GF-D8 (cell line): ENCODE measurements at places on chromosomes 11 and 22.

DNA sequence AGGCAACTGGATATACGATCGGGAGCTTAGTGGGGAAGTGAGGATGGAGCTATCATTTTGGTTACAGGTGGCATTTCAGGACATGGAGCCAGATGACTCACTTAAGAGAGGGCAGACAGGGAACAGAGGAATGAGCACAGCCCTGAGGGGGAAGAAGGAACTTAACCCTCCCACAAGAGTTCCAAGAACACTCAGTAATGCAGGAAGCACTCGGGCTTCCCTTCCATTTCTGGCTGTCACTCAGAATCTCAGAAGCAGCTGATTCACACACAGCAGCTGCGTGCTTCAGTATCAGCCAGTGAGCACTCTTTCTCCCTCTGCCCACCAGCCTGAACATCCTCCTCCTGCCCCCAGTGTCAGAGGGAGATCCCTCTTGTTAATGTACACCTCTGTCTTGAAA is 34.8 kb downstream of the EFCAB6 start:
- DNase-seq = no peak

GRCh38 chr11:119567688-119568582 is 145.0 kb upstream of the THY1 start:
- no peak for DNase-seq

GRCh38 chr11:70097783-70098563 is 19.9 kb downstream of the ANO1 start:
- DNase-seq = no peak

- DNase-seq = peak; percentile 59
Measured at GRCh38 chr11:68751331-68751856, at the start of gene TESMIN. TESMIN (minus strand) TSS chr11:68751520; CDS start chr11:68750660, 860 bp downstream.

DNA sequence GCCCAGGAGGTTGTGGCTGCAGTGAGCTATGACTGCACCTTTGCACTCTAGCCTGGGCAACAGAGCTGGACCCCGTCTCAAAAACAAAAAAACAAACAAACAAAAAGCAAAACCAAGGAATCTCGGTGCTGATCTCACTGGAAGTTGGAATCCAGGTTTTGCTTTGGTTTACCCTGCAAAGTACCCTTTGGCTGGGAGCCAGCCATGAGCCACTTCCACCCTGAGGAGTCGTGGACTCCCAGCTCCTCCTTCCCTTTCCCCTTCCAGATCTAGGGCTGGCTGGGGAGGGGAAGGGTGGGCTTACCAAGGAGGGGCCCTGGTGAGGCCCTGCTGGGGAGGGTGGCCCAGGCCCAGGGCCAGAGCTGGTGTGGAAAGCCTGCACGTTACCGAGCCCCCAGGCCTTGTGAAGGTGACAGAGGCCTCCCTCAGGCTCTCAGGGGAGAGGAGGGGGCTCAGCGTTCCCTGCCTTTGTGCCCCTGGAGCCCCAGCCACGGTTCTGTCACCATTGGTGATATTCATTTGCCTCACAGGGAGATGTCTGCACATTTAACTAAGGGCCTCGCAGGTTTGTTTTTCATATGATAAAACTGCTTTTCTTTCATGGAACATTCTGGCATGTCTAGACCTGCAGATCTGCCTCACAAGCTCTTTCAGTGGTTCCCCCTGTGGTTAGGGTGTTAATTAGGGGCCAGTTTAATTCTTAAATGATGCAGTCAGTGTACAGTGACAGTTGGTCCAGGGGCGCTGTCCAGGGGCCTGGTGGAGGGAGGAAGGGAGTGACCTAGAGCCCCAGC is 29.0 kb downstream of the FBLN1 start:
- no peak for DNase-seq

DNA sequence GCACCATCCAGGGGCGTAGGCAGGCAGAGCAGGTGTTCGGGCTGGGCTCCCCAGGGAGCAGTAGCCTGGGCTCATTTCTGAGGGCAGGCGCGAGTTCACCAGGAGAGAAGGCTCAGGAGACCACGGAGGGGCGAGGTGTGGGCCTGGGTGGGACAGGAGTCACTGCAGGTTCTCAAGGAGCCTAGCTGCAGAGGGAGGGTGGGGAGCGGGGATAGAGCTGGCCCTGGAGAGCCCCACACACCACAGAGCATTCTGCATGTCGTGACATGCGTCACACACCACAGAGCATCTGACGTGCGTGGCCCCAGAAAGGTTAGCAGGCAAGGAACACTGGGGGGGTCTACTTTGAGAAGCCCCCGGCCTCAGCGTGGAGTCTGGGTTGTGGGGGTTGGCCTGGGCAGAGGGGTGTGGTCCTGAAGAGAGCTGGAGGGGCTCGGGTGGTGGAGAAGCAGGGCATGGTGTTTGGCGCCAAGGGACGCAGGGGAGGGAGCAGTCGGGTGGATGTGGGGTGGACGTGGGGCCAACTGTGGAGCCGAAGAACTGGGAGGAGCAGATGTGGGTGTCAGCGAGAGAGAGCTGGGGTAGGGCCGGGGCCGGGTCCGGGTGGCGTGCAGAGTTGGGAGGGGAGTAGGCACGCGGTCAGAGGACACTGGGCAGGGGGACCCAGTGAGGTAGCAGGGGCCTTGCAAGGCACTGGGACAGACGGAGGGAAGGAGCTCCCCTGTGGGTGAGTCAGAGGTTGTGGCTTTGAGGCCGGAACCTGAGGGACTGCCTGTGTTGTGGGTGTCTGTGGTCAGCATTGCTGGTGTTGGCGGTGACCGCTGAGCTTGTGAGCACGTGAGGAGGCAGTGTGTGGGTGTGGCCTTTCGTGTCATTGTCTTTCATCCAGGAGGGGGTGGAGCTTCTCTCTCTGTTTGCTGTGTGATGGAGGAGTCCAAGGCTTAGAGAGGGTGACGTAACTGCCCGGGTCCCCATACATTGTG is 25.5 kb downstream of the CTTN start:
- DNase-seq = peak; percentile 78

DNA sequence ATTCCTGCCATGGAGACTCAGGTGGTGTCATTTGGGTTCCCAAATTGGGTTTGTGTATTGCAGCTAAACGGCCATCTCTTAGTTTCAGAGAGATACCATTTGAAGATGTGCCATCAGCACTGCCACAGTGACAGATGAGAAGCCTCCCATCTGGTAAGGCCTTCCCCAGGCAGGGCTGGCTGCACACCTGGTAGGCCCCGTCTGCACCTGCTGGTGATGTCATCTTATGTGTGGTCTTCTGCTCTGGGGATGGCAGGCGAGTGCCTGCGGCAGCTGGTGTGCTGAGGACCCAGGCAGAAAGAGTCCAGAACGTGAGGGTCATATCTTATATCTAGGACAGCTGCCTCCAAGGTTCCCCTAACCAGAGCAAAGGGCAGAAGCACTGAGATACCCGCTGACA is 100.6 kb downstream of the CSNK2A3 start:
- DNase-seq = no peak

- DNase-seq = no peak
Measured at GRCh38 chr11:115272925-115273324, 231.3 kb downstream of the CADM1 start.

- DNase-seq = peak; percentile 52
Measured at GRCh38 chr11:33015621-33016551, at the start of gene DEPDC7. DEPDC7 (plus strand) TSS chr11:33015878; CDS start chr11:33015956, 78 bp downstream.

DNA sequence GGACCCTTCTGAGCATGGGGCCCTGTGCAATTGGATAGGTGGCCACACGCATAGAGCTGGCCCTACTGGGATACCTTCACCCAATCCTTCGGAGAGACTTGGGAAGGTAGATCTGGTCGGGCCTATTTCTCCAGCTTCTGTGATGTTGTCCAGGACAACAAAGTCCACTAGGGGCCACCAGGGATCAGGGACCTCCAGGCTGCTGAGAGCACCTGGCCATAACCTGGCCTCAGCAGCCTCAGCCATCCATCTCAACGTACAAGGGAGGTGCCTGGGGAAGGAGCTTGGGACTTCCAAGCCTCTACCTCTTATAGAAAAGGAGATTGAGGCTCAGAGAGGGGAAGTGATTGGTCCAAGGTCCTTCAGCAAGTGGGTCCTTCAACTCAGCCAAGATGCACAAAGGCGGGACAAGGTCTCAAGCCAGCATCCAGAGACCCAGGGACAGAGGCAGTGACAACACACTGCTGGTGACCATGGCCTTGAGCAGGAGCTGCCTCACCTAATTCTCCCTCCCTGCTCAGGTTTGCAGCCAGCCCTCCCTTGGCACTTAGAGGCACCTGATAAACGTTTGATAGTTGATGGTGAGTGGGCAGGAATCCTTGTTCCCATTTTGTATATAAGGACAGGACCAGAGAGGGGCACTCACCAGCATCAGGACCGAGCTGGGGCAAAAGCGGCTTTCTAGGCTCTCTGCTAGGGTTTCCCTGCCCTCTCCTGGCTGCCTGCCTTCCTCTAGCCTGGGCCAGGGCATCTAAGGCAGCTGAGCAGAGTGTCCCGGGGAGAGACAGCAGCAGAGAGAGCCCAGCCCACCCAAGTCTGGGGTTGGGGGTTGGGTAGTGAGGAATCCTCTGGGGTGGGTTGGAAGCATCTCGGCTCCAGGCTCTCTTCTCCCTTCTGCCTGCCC is 4.5 kb downstream of the RAC2 start:
- no peak for DNase-seq

- DNase-seq = no peak
Measured at GRCh38 chr22:38607680-38608079, 37.7 kb upstream of the DMC1 start.

- no peak for DNase-seq
Measured at GRCh38 chr11:123696183-123696582, 41.8 kb upstream of the SCN3B start.

DNA sequence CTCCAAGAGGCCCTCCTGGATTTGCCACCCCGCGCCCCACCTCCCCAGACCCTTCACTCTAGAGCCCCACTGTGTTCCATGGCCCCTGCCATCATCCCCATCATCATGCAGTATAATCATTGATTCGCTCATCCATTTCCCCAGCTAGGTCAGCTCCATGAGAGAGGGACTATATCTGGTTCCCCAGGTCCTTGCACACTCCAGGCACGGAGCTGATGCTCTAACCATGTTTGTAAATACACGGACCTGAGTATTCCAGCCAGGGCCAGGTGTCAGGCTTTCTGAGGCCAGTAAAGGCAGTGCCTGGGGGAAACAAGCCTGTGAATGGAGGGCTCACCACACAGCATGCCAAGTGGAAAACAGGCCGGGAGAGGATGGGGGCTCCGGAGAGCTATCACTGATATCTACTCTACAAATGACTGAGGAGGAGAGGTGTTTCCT is 27.1 kb upstream of the OAF start:
- DNase-seq = no peak

- no peak for DNase-seq
Measured at GRCh38 chr11:6271598-6271997, 12.0 kb downstream of the CCKBR start.

- DNase-seq = no peak
Measured at GRCh38 chr11:60930394-60930793, 6.1 kb downstream of the TMEM132A start.

DNA sequence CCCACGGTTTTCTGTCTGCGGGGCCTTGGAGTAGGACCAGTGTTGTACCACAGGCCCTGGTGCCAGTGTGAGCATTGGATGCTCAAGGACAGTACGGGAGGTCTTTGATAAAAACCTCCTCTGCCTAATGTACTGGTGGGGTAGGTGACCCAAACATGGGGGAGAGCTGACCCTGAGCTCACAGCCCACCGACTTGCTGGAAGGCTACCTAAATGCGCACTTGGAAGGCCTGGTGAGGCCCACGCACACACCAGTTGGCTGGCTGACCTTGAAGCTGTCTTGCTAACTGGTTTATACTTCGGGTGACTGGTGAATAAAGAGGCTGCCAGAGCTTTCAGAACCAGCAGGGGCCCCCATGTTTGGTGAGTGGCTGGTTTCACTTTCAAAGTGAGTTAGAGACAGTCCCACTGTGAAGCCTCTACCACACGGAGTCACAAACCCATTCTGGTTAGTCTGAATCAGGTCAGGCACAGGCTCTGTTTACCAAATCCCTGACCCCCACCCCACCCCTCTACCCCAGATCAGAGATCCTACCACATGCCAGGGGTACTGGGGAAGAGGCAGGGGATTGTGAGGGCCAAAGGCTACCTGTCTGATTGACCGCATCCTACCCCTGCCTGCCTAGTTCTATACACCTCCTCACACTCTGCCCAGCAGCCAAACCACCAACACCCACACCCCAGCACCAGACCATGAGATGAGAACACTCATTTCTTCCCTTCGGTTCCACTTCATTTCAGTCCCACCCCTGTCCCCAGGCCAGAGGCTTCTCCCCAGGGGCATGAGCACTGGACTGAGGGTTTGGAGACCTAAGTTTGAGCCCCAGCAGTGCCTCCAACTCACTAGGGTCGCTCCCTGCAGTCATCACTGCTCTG is 12.7 kb upstream of the IL2RB start:
- no peak for DNase-seq

DNA sequence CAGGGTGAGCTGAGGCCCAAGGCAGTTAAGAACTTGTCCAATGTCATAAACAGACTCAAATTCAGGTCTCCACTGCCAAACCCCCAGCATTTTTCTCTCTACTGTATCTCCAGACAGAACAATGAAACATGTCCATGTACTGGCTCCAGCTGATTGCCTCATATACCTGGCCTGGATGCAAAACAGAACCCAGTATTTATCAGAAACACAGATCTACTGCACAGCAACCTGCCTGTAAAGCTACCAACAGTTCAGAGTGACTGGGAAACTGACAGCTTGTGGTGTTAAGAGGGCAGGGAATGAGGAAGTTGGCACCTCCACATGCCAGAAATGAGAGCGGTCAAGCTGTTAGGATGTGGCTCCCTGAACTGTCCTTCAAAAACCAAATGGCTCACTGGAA is 41.6 kb downstream of the C11orf71 start:
- DNase-seq = peak; percentile 56

GRCh38 chr11:74449369-74449931 is 17.9 kb downstream of the KCNE3 start:
- DNase-seq = peak; percentile 61

DNA sequence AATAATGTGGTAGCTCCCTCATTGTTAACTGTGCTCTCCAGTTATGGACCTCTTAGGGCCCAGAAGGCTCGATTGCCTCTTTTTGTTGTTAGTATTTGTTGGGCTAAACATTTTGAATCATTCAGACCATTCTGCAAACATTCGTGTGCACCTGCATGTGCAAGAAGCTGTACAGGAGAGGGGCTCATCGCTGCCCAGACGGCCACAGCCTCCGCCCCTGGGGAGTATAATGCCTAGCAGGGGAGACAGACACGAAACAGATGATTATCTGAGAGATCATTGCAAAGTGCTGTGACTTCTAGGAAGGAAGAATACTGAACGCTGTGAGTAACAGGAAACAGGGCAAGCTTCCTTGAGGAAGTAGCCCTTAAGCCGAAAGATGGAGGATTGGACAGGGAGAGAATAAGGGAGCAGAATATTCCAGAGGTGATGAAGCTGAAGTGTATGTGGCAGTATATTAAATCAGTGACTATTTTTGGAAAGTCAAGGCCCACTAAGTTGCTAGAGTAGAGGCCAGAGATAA is 123.3 kb upstream of the RASSF10 start:
- DNase-seq = no peak

DNA sequence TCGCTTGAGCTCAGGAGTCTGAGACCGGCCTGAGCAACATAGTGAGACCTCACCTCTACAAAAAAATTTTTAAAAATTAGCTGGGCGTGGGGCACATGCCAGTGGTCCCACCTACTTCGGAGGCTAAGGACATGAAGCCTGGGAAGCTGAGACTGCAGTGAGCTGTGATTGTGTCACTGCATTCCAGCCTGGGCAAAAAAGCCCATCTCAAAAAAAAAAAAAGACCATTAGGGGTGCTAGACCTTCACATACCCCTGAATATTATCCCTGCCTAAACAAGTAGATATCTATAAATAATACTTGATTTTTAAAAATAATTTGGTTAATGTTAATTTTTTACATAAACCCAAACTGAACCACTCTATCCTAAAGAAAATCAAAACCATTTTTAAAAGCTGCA is 24.2 kb downstream of the NUP98 start:
- DNase-seq = no peak
